NCI-H1694 treated with DMSO at 0.1 percent for 48 hours (cell line): ENCODE measurements at places on chromosomes 3 and 15.

GRCh38 chr3:79424811-79425210 lies 343.0 kb downstream of the ROBO1 start:
- no peak for DNase-seq

DNA sequence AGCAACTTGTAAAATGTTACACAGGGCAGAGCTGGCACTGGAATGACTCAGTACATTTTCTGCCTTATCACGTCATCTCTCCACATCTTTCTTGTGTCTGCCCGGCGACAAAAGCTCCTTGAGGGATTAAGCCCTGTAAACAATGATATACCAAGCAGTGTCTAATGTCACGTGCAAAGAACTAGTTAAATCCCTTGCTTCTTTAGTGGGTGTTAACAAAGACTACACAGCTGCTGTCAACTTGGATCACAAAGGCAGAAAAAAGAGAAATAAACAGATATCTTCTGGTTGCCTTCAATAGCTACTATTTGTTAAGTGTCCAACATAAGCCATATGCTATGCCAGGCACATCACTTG lies 48.1 kb upstream of the FRMD4B start:
- DNase-seq, result no peak

GRCh38 chr15:78075490-78076230 lies 1.9 kb downstream of the TBC1D2B start:
- DNase-seq, result peak; percentile 24

GRCh38 chr3:32421991-32422859 lies 30.6 kb downstream of the CMTM7 start:
- DNase-seq, result no peak

GRCh38 chr3:16199769-16200168 lies 25.3 kb downstream of the GALNT15 start:
- no peak for DNase-seq

GRCh38 chr3:105504440-105504951 lies 137.8 kb downstream of the ALCAM start:
- no peak for DNase-seq

DNA sequence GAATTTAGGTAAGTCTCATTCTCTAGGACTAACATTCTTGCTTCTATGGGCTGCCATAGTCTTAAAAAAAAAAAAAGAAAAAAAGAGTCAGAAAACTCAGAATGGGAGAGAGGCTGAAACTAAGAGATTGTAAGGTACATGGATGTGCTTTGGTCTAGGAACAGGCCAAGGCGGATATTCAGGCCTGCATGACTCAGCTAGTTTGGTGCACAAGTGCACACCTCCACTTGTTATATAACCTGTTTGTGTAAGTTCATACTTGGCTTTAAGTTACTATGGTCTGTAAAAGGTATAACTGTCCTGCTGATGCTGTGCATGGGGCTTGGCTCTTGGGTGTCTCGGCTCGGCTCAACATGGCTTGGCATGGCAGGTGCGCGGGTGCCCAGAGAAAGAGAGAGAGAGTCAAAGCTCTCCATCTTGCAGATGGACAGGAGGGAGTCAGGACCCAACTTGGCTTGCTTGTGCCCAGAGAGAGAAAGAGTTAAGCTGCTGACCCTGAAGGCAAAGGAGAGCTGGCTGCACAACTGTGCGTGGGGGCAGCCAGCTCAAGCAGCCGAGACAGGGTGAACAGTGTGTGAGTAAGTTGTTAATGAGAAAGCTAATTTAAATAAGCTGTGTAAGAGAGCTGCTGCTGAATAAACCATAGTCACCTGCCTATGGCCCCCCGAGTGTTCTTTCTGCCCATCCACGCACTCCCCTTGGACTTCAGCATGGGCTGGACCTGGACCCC lies 31.4 kb upstream of the CHRNB4 start:
- no peak for DNase-seq

- no peak for DNase-seq
Measured at GRCh38 chr3:23377928-23378672, 175.0 kb downstream of the UBE2E2 start.

DNA sequence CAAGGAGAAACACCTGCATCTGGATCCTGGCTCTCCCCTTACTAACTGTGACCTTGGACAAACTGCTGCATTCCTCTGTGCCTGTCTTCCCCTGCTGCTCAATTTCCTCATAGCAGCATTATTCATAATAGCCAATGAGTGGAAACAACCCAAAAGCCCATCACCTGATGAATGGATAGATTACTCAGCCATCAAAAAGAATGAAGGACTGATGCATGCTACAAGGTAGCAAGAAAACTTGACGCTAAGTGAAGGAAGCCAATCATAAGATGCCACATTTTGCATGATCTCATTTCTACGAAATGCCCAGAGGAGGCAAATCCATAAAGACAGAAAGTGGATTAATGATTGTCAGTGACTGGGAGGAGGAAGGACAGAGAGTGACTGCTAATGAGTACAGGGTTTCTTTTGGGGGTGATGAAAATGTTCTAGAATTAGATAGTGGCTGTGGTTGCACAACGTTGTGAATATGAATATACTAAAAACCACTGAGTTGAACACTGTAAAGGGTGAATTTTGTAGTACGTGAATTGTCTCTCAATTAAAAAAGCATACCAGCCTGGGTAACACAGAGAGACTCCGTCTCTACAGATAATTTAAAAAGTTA lies 11.2 kb downstream of the IGDCC4 start:
- no peak for DNase-seq

DNA sequence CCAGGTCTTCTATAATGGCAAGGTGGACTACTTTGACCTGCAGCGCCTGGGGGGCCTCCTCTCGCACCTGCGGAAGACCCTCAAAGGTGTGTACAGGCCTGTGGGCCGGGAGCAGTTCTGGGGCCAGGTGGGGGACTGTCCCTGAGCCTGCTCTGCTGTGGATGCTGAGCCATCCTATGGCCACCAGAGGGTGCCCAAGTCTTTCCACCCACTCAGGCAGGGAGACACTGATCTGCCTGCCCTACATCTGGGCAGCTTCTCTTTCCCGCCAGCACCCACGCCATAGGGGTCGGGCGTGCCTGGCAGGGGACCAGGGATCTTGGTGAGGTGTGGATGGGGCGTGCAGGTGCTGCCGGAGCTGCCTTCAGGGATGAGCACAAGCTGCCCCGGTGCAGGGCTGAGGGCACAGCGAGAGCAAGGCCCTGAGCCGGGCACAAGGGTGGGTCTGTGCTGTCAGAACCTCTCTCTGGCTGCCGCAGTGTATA lies 14.1 kb downstream of the RNF123 start:
- DNase-seq, result peak; percentile 36

- no peak for DNase-seq
Measured at GRCh38 chr15:83320404-83320803, 35.9 kb upstream of the BNC1 start.

GRCh38 chr3:104437891-104438290 lies 928.8 kb upstream of the ALCAM start:
- no peak for DNase-seq

DNA sequence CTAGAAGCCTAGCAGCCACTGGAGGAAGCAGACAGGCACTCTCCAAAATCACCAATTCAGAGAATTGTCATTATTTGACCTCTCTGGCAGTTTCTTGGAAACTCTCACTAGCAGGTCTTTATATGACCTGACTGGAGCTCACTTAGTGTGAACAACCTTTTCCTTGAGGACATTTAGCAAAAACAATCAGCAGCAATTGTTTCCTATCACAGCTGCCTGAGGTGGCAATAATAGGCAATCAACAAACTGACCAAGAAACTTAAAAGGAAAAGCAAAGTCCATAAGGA lies 162.4 kb upstream of the STT3B start:
- DNase-seq, result no peak

- no peak for DNase-seq
Measured at GRCh38 chr3:11637901-11638458, 5.7 kb downstream of the VGLL4 start.

DNA sequence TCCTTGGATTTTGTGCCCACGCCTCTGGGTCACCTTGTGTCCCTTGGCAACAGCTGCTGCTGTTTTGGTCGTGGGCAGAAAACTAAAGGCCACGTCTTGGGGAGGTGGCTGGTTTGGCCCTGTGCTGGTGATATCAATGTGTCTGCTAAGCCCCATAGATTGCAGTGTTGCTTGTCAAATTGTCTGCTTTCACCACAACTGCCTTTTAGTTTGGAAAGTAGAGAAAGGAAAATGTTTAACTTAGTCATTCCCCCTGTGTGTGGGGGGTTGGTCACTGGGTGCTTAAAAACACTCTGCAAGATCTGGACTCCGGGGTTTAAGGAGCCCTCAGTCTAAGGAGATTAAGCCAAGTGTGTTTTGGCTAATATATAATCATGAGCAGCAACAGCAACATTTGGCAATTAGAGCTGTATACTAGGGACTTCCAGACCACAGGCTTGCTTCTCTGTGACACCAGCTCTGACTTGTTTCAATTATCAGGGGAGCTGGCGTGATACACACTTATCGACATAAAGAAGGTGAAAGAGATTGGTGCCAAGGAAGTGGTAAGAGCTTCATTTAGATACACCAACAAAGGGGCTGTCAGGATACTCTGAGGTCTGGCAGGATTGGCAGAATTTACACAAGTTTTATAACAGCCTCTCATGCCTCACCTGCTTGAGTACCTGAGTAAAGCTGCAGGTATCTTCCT lies 3.5 kb downstream of the SMAD3 start:
- no peak for DNase-seq

- DNase-seq, result no peak
Measured at GRCh38 chr3:16252243-16252978, 12.3 kb downstream of the DPH3 start.

GRCh38 chr3:66809595-66809958 lies 188.5 kb upstream of the KBTBD8 start:
- DNase-seq, result no peak

- no peak for DNase-seq
Measured at GRCh38 chr3:184764191-184764590, 47.8 kb upstream of the VPS8 start.

GRCh38 chr3:12947504-12948369 lies 106.4 kb upstream of the RPL32 start:
- DNase-seq, result no peak

- DNase-seq, result no peak
Measured at GRCh38 chr3:58612830-58613229, 35.6 kb upstream of the FAM107A start.

DNA sequence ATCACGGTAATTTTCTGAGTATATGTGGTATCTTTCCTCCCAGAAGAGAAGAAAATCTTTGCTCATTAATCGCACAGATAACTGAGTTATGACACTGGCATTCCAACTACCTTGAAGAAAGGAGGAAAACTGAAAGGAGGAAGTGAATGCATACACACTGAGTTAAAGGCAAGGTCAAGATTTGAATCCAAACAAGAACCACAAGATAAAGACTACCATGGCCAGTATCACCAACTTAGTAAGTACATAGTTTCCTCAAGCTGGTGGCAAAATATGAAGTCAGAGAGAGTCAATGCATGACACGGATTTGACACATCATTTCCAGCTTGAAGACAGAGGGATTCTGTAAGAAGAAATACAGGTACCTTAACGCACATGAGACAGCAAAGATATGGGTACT lies 287.5 kb downstream of the ULK4 start:
- no peak for DNase-seq

DNA sequence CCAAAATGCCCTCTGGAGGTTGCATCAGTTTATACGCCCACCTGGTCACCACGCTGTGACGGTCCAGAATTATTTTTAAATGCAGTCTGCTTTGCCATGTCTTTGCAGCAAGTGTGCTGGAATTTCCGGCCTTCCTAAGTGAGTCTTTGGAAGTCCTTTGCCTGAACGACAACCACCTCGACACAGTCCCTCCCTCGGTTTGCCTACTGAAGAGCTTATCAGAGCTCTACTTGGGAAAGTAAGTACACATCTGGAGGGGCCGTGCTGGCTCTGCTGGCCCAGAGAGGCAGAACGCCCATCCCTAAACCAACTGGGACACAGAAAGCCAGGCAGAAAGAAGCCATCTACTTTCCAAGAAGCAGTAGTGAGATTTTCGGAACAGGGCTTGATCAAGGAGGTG lies 101.8 kb downstream of the LRRK1 start:
- DNase-seq, result no peak

DNA sequence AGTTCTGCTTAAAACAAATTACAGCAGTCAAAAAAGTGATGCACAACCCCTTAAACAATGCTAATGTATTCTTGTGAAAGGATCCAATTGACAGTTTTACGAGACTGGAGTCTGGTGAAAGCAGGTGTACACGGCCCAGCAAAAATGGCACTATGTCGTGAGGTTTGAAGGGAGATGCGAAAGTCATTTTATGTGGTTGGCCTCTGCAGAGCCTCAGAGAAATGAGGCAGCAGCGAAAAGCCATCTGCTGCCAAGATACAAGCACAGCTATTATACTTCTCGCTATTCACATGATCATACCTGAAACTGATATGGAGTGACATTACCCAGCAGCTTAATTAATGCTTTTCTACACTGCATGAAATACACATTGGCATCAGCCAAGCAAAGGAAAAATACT lies 36.4 kb downstream of the MECOM start:
- DNase-seq, result no peak

- no peak for DNase-seq
Measured at GRCh38 chr3:104831071-104831470, 535.6 kb upstream of the ALCAM start.

DNA sequence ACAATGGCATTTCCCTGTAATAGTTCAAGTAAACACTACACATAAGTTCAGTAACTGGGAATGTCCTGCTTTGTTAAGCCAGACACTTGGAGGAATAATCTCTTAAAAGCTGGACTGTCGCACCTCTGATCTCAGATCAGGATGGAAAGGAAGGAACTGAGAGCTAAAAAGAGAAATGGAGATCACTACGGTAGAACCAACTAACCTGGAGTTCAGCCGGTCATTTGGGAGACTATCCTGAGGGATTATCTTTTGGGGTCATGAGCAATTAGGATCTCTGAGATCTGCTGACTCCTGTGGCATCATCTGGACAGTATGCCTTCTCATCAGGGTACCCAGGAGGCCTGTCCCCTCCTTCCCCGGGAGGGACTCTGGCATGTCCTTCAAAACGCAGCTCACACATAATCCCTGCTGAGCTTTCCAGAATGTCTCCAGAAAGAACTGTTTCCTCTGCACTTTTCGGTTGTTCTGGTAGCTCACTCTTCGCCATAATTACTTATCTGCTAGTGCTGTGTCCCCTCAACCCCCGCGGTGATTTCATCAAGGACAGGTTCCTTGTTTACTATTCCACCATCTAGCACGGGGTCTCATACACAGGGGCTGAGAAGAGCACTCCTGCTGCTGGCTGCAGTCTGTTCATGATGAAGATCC lies 115.6 kb downstream of the SENP2 start:
- DNase-seq, result no peak

DNA sequence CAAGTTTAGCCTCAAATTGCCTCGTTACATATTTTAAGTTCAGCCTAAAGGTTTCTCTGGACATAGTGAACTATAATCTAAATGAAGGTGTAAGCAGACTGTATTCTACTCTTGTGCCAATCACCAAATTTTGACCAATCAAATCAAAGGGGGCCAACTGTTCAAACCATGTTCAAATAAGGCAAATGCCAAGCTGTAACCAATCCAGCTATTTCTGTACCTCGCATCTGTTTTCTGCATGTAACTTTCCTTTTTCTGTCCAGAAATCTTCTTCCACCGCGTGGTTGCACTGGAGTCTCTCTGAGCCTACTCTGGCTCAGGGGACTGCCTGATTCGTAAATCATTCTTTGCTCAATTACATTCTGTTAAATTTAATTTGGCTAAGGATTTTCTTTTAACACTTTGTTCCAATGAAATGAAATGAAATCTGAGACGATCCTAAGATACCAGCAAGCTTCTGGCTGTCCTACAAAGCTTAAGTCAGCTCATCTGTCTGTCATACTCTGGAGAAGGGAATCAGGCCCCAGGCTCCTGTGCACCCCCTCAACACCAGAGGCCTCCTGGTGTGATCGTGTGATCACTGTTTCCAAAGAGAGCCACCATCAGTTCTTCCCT lies 53.2 kb upstream of the ZNF148 start:
- DNase-seq, result no peak
